ENCODE measurements at places on chromosomes 11 and 22.

DNA sequence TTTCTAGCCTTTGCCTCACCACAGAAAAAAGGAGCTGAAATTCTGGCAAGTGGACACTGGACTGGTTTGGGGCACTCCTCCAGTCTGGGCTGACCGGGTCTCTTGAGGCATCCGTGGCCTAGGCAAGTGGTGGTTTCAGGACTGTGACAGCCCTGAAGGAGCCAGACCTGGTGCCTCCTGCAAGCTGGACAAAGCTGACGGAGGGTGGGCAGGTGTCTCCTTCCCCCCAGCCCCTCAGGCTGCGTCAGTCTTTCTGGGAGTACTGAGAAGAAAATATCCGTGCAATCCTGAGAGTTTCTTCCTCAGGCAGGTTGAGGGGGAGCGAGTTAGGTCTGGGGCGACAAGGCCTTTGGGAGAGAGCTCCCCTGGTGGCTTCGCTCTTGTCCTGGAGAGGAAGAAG is 4.3 kb upstream of the UCP3 start:
- DNase-seq: no peak

GRCh38 chr11:123473941-123474677 is 44.0 kb downstream of the GRAMD1B start:
- no peak for DNase-seq

GRCh38 chr11:119065369-119065768 is 2.2 kb upstream of the VPS11 start:
- DNase-seq: no peak

- no peak for DNase-seq
These were observed 305.6 kb downstream of the TBC1D22A start for GRCh38 chr22:47067911-47068625.

GRCh38 chr11:115084231-115084630 is 405.9 kb downstream of the NXPE2 start:
- DNase-seq: no peak

DNA sequence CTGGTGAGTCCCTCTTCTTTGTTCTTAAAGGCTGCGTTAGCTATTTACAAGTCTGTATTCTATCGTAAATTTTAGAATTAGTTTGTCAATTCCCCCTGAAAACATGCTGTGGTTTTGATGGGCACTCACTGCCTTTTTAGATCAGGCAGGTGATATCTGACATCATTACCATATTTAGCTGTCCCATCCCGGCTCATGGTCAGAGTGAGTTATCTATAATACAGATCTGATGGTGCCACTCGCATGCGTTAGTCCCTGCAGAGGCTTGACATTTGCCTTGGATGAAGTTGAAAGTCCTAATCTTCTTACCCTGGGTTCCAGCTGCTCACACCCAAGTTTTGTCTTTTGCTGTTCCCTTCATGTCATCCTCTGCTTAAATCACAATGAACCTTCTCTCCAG is 150.5 kb upstream of the NARS2 start:
- no peak for DNase-seq

GRCh38 chr22:23053051-23053707 is 17.1 kb upstream of the GNAZ start:
- no peak for DNase-seq

DNA sequence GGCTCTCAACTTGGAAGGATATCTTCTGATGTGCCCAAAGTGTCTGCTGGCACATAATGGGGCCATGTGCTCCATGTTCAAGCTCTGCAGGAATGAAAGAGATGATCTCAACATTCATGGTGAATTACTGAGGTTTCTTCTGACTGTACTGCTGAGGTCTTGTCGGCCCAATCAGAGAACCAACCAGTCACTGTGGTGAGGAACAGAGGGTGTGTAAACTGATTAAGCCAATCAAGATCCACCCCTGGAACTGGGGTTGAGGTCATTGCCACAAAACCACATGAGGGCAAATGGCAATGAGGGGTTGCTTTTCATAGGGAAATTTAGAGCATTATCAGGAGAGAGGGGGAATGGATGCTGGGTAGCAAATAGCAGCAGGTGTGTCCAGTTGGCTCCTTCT is 152.3 kb upstream of the RAG2 start:
- no peak for DNase-seq

DNA sequence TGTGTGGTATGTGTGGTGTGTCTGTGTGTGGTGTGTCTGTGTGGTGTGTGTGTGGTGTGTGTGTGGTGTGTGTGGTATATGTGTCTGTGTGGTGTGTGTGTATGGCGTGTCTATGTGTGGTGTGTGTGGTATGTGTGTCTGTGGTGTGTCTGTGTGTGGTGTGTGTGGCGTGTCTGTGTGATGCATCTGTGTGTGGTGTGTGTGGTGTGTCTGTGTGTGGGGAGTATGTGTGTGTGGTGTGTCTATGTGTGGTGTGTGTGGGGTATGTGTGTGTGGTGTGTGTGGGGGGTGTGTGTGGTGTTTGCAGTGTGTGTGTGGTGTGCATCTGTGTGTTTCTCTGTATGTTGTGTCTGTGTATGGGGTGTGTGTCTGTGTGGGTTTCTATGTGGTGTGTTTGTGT is 7.8 kb upstream of the PVALB start:
- DNase-seq: no peak

- DNase-seq: no peak
These were observed 782 bp downstream of the TMEM109 start for GRCh38 chr11:60914633-60915247.

DNA sequence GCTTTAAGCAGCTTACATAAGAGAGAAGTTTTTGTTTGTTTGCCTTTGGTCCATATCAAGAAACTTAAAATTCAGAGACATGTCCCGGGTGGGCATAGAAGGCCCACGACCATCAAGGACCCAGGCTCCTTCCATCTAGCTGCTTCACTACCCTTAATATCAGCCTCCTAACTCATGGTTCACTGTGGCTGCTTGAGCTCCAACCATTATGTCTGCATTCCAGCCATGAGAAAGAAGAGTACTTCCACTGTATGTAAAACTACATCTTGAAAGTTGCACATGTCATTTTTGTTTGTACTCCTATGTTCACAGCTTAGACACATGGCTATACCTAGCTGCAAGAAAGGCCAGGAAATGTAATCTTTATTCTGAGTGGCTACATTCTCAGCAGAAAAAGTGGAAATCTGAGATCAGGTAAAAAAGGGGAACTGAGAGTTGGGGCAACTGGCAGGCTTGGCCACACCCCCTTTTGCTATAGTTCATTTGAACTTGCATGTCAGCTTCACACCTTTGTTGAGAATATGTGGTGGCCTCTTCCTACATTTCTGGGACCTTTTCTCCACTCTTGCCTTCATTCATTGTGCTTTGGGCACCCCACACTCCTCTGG is 81.3 kb upstream of the TP53I11 start:
- no peak for DNase-seq

All from activated naive CD8-positive, alpha-beta T cell treated with anti-CD3 and anti-CD28 coated beads, Interleukin-2, amount 50 U/mL, for 16 hours (primary cell).